Vein endothelial cell (primary cell): ENCODE measurements at places on chromosomes 2 and 18. TPM values are rescaled to one million over a fixed set of nuclear protein-coding genes. Genes with fewer than 3 reads are reported as not detected.

IL1A gene
- total RNA-seq, result 0.33 and 0.57 TPM in 2 replicates

ACVR1C gene
- not detected in 2 replicates for total RNA-seq

GBX2 gene
- 1.5 and 2.6 TPM in 2 replicates for total RNA-seq

PRKAG3 gene
- not detected in 2 replicates for total RNA-seq

SLC23A3 gene
- 2.3 and 2.6 TPM in 2 replicates for total RNA-seq

ZSWIM2 gene
- under 0.01 and 0.10 TPM in 2 replicates for total RNA-seq
